ENCODE measurements at places on chromosomes 6 and 20.

- no peak for DNase-seq
Measured at GRCh38 chr6:8054276-8054675, 9.9 kb downstream of the BLOC1S5 start.

DNA sequence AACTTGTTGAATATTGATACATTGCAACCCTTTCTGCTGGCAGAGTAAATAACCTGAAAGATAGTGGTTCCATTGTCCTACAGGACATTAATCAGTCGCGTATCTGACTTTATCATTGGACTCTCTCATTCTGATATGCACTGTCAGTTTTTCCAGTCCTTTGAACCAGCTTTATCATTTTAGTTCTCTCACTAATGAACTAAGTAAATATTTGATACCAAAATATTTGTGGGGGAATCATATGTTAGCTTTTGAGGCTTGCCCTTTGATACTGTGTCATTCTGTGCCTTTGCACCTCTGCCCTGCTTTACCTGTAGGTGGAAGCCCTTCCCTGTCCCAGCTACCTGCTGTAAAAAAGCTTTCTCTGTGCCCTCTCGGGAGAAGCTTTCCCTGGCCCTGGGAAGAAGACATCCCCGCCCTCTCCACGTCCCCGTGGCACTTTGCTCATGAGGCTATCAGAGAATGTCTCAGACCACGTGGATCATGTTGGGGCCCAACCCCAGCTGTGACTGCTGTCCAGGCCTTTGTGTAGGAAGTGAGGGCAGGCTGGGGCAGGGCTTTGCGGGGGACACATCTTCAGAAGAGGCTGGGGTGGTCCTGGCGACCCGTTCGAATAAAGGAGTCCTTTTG lies 117.8 kb upstream of the NXT1 start:
- DNase-seq: no peak

- no peak for DNase-seq
Measured at GRCh38 chr20:6007529-6008103, 46.2 kb downstream of the LRRN4 start.

- no peak for DNase-seq
Measured at GRCh38 chr20:59134182-59134581, 29.4 kb upstream of the ZNF831 start.

GRCh38 chr20:187733-188132 lies 1.8 kb downstream of the DEFB128 start:
- no peak for DNase-seq

DNA sequence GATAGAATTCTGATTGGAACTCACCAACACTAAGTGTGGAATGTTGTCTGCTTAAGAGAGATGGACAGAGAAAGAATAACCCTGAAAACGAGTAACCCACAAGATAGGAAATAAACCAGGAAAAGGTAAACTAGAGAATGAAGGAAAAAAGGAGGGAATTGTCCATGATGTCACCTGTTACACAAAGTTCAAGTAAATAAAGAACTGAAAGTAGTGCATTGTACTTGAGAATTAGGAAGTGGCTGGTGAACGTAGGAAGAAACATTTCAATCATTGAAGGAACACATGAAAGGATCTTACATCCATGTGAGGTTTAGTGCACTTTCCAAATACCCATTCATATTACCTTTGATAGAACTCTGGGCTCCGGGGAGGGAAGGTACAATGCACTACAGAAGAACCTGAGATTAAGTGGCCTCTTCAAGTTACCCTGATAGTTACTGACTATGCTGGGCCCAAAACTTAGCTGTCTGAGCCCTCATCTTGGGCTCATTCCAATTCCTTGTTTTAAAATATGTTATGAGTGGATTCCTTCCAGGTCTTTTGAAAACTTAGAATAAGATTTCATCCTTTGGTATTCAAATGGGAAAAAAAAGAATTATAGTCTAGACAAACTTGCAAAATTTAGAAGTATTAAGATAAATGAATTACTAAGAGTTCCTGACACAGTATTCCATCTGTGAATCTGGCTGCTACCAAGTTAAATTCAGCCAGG lies 1.1 kb upstream of the STX7 start:
- DNase-seq: no peak

DNA sequence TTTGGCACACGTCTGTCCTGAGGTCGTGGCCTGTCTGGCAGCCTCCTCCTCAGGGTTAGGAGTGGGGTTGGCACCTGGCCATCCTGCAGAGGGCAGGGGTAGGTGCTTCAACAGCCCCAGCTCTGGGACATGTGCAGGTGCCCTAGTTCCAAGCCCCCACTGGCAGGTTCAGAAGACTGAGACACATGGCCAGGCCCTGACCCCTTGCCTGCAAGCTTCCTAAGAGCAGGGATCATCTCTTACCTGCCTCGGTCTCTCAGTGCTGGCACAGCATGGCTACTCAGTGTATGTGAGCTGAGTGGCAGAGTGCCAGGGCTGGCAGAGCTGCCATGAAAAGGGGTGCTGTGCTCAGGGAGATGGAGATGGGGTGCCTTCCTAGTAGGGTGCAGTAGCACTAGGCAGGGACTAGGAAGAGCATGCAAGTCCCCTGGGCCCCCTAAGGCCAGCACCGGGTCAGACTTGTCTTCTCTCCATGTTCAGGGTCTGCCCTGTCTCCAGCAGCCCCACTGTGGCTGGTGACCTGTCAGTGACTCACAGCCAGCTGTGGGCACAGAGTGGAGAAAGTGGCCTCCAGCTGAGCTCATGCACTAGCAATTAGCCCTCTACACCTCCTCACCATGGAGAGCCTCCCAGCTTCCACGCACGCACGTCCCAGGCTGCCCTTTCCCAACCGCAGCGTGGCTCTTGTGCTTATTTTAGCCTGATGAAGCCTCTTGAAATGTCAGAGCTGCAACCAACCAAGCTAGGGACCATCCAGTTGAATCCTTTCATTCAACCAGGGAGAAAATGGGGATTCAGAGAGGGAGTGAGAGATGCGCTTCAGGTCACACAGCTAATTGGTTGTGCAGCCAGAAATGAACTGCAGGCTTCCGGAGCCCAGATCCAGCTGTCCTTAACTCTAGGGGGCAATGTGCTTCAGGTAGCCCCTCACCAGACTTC lies 116.6 kb downstream of the MRPL14 start:
- DNase-seq: peak; percentile 100

DNA sequence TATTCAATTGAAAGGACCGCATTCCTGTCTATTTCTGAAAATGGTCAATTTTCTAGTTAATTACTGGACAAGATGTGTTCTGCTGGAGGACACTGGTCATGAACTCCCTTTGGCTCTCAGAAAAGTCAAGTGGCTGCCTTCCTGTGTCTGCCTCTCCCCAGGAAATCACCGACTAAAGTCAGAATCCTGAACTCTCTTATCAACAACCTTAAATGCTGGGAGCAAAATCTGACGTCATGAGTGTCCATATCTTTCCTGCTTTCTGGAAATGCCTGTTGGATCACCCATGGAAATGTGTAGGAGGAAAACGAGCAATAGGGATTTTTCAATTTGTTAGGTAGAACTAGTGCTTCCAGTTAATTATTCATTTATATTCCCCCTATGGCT lies 53.5 kb upstream of the PLCB1 start:
- DNase-seq: no peak

- peak; percentile 42 for DNase-seq
Measured at GRCh38 chr6:56637640-56638039, 5.0 kb downstream of the DST start.

DNA sequence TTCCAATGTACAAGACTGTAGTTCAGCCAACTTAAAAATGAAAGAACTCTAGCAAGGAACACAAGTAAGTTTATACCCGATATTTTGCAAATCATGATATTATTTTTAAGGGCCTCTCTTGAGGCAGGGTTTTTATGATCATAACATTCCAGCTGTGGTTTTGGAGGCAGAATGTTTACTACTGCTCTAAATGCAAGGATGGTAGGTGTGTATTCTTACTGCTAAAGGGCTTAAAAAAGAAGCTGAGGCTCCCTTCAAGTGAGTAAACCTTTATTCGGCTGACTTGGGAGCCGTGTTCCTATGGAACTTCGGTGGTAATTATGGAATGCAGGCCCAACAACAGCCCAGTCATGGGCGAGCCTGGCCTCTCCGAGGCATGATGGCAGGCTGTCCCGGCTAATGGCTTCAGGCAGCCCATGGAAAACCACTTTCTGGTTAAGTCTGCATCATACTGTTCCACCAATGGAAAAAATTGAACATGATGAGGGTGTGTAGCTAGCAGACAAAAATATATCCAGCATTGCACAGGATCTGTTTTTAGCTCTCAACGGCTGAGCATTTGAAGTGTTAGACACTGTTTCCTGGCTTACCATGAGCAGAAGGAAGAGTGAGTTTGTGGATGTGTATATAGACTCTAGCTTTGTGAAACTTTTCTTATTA lies 111.5 kb downstream of the TIAM2 start:
- peak; percentile 75 for DNase-seq

GRCh38 chr6:32885698-32886286 lies 31.8 kb downstream of the PSMB9 start:
- DNase-seq: peak; percentile 40

GRCh38 chr6:26268659-26269402 lies 96.2 kb upstream of the BTN3A2 start:
- DNase-seq: peak; percentile 34

GRCh38 chr6:119720160-119720559 lies 370.6 kb upstream of the MAN1A1 start:
- DNase-seq: no peak

- no peak for DNase-seq
Measured at GRCh38 chr6:20058912-20059311, 153.4 kb downstream of the MBOAT1 start.

GRCh38 chr6:40706178-40706577 lies 119.0 kb upstream of the LRFN2 start:
- no peak for DNase-seq

Measured in Daoy (cell line).